ENCODE measurements at places on chromosomes 2 and 18.

DNA sequence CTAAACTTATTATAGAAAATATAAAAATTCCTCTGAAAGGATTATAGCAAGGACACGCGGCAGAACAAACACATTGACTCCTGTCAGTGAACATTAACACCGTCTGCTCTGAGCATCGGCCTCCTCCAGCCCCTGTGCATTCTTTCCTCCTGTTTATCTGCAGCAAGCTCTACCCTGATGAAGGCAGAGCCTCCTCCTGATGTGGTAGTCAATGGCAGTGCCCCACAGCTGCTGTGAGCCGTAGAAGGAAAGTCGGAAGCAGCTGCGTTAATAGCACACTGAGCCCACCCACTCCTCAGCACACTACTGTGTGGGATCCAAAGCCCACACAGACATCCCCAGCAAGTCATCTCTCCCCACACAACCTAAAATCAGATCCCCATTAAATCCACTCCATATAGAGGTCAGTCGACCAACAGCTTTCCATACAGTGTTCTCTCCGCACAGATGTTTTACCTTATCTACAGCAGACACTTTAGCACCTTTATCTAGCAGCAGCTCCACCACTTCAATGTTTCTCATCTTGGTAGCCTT is 41.0 kb downstream of the KIDINS220 start:
- DNase-seq = no peak

- DNase-seq = no peak
These were observed 83.4 kb upstream of the PELI1 start for GRCh38 chr2:64227603-64228125.

DNA sequence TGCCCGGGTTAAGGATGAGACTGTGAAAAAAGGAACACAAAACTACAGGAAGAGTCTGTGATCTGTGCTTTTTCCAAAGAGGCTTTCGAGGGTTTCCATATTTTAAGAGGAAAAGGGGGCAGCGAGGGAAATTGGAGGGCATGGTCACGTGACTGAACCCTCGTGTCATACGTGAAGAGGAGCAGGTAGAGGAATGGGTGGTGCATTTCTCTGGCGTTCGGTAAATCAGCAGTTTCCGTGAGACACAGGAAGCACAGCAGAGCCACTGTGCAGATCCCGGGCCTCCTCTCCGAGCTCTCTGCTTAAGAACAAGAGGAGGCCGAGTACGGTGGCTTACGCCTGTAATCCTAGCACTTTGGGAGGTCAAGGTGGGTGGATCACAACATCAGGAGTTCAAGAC is 219.7 kb downstream of the NDUFA10 start:
- no peak for DNase-seq

GRCh38 chr2:32652555-32653209 is 24.8 kb downstream of the TTC27 start:
- no peak for DNase-seq

GRCh38 chr18:10536280-10536679 is 10.5 kb downstream of the NAPG start:
- DNase-seq = no peak

DNA sequence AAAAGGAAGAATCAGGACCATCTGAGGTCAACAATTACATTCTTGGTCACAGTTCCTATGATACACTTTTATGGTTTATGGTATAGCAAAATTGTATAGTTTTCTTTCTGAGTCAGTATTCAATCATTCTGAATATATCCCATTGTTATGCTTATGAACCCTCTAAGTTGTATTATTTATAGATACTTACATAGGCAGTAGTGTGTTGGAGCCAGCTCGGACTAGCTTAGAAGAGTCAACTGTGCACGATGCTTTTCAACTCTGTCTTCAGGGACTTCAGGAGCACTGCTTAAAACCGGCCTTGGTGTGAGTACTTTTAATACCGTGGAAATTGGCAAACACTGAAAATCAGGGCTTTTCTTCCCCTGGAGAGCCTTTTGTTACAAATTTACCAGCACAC is 215.7 kb downstream of the IKZF2 start:
- DNase-seq = no peak

- no peak for DNase-seq
These were observed 62.0 kb downstream of the KCNF1 start for GRCh38 chr2:10973766-10974165.

GRCh38 chr2:65023742-65024141 is 32.5 kb upstream of the CEP68 start:
- DNase-seq = no peak

DNA sequence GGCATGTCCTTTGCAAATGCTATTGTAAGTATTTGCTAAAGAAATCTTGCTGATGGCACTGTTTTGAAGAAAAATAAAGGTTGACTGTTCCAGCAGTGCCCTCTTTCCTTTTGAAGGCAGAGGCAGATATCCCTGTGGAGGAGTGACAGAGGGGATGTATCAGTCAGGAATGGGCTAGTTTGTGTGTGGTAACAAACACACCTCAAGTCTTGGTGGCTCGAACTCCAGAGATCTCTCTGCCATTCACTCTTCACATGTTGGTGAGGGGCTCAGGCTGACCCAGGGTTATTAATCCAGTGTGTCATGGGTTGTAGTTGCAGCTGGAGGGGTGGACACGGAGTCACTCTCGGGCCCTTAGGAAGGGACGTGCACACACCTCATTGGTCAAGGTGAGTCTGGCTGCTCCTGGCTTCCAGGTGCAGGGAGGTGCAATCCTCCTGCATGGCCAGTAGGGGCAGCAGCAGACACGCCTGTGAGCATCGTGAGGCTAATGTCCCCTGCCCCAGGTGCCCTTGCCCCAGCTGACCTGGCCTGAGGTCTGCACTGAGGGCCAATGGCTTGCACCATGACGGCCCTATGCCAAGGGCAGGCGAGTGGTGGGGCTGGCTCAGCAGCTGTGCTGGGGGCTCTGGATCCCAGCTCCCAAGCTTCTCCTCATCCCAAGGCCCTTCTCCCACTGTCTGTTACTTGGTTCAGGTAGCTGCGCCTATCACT is 146.5 kb downstream of the ASB1 start:
- DNase-seq = no peak

- DNase-seq = no peak
These were observed 234.5 kb downstream of the METTL4 start for GRCh38 chr18:2336690-2337392.

- no peak for DNase-seq
These were observed 97.2 kb downstream of the AGPS start for GRCh38 chr2:177489719-177490301.

GRCh38 chr2:34069604-34070003 is 470.5 kb upstream of the FAM98A start:
- no peak for DNase-seq

GRCh38 chr2:38498045-38498481 is 104.7 kb downstream of the HNRNPLL start:
- DNase-seq = no peak

DNA sequence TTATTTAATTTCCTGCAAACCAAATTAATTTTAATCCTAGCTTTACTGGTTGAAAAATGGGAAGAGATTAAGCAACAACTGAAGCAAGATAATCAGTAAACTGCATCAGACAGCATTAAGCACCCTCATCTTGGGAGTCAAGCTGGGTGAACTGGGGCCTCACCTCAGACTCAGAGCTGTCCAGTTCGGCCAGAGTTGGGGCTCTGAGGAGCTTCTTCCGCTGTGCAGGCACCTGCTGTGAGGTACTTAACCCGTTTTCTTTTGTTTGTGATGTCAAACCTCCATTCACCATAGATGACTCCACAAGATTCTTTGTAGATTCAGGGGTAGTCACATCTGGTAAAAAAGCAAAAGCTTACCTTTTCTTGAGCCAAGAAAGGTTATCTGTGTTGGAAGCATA is 71.8 kb downstream of the PRELID3A start:
- DNase-seq = no peak

GRCh38 chr2:78070693-78071092 is 548.5 kb upstream of the LRRTM4 start:
- no peak for DNase-seq

DNA sequence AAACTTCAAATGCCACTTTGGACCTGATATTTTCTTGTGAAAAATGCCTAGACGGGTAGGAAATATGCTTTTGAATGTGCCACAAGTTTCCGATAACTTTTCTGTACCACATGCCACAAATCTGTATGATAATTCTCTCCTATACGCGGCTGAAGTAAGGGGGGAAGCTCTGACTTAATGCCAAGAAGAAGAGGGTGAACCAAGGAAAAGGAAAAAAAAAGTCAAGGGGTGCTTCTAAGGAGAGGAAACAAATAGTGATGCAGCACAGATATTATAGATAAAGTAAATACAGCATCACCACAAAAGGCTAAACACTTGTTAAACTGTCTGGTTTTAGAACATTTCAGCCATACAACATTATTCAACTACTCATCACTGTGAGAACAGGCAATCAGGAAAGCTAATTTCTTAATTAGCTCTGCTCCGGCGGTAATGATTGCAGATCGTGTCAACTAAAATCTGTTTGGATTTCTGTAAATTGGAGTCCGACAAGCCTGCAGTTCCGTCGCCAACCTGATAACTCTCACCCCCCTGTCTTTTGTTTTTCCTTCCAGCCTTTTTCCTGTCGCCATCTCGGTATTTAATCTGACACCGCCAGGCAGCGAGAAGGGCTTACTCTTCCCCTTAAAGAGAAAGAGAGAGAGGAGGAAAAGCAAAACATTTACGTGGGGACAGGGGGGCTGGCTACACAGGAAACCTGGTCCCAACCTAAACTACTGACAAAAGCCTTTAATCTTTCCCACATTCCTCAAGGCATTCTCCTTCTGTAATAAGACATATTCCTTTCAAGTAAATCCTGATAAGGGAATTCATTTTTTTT is 67.5 kb downstream of the ZEB2 start:
- DNase-seq = no peak

- no peak for DNase-seq
These were observed 37.5 kb downstream of the SNED1 start for GRCh38 chr2:241035818-241036396.

DNA sequence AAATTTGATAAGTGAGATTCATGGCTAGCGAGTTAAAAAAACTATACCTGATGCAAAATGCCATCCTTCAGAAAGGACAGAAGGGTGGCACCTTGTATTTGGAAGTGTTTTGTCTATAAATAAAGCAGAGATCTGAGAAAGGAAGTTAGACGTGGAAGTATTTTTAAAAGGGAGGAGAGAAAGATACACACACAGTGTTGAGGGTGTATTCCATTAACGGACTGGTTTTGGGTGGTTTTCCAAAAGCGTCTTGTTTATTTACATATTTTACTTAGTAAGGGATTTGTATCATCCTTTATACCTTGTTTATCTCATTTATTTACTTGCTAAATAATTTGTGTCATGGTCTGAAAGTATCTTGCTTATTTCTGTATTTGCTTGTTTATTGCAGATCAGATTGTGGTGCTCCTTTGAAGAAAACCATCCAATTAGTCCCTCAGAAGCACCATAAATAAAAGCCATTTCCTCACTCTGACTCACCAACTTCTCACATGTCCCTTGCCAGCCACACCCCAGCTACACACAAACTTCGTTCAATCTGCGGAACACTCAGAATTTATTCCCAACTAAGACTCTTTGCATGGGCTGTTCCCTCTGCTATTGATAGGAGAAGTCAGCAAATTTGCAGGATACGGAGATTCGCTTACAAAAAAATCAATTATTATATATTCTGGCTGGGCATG is 90.8 kb downstream of the FAM124B start:
- DNase-seq = no peak

GRCh38 chr2:176424746-176425145 is 155.5 kb downstream of the MTX2 start:
- DNase-seq = no peak

DNA sequence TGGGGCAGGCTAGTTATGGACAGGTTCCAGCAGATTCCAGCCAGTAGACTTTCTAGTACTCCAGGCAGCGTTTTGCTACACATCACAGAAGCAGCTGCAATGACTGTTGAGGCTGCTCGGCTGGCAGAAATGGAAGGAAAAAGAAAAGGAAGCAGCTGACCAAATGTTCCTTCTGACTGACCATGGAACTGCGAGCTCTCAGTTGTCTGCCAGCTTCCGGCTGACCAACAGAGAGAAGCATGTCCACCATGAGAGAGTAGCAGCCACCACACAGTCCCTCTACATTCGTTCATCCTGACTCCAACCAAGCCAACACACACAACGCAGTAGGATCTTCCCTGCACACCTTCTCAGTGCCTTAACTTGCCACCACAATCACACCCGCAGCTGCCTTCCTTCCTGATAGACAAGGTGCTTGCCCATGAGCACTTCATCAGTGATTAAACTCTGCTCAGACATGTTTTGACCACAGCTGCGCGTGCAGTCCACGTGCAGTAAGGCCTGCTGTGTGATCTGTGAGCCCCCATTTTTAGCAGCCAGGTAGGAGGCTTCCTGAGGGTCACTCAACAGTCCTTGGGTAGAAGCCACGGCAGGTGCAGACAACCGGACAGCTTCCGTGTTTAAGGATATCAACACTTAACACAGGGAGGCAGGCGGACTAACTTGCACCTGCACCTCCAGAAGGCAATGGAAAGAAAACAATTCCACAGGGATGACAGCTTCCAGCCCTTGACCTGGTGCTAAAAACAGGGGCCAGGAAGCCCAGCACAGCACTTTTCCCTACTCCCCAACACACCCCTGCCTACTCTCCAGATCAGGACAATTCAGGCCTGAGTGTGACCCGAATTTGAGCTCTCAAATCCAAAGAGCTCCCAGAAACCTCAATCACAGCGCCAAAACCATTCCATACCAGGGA is 996 bp downstream of the TGFBRAP1 start:
- no peak for DNase-seq

GRCh38 chr2:236918545-236918944 is 167.1 kb upstream of the COPS8 start:
- no peak for DNase-seq

DNA sequence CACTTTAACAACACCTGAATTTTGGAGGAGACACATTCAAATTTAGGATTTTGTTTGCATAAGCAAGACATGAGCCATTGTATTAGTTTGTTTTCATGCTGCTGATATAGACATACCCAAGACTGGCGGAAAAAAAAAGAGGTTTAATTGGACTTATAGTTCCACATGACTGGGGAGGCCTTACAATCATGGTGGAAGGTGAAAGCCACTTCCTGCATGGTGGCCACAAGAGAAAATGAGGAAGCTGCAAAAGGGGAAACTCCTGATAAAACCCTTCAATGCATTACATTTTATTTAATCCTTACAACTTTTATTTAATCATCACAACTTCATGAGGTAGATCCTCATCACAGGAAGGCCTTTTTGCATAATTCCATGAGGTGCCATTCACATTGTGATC is 242.0 kb upstream of the STON1 start:
- no peak for DNase-seq

- DNase-seq = no peak
These were observed 251.0 kb downstream of the AFF3 start for GRCh38 chr2:99891428-99891780.

GRCh38 chr2:188623995-188624643 is 332.4 kb downstream of the GULP1 start:
- DNase-seq = no peak
